GM12878 (cell line): ENCODE measurements at places on chromosomes 12 and 14.

- DNase-seq, result no peak
Observed at GRCh38 chr12:93008044-93008778, 79.1 kb upstream of the EEA1 start.

GRCh38 chr12:103824845-103825244 lies 16.2 kb downstream of the NT5DC3 start:
- no peak for DNase-seq

- DNase-seq, result no peak
Observed at GRCh38 chr14:55386037-55386808, 25.4 kb downstream of the ATG14 start.

- no peak for DNase-seq
Observed at GRCh38 chr12:112349431-112349830, 32.8 kb downstream of the HECTD4 start.

GRCh38 chr12:55041345-55042055 lies 21.7 kb downstream of the NEUROD4 start:
- no peak for DNase-seq

DNA sequence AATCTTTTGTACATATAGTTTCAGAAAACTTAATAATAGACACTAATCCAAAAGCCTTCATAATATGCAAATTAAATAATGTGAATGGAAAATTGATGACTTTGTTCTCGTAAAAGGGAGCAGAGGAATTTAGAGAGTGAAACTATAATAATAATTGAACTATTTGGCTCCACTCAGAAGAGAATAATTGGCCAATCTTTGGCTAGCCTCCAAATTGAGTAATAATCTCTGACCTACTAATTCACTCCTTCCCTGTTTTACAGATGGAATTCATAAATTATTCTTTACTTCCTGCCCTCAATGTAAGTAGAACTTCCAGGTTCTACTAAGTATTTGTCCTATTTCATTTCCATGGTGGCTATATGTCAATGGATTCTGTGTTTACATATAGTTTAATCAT lies 15.8 kb downstream of the TRIM9 start:
- no peak for DNase-seq

DNA sequence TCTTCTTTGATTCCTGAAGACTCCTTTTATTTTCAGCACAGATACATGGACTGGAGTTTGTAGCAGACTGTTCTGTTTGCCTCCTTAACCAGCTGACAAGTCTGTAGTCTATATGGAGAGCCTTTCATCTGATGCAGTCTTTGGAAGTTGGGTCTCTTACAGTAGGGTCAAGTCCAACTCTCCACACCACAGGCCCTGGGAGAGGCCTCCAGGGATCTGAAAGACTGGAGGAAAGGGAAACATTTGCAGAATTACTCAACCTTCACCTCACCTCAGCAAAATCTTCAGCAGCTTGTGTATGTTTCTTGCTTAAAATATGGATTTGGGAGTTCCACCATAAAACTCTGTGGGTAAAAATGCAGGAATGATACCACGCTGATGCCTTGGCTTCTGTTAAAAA lies 188.4 kb downstream of the MSRB3 start:
- DNase-seq, result no peak

DNA sequence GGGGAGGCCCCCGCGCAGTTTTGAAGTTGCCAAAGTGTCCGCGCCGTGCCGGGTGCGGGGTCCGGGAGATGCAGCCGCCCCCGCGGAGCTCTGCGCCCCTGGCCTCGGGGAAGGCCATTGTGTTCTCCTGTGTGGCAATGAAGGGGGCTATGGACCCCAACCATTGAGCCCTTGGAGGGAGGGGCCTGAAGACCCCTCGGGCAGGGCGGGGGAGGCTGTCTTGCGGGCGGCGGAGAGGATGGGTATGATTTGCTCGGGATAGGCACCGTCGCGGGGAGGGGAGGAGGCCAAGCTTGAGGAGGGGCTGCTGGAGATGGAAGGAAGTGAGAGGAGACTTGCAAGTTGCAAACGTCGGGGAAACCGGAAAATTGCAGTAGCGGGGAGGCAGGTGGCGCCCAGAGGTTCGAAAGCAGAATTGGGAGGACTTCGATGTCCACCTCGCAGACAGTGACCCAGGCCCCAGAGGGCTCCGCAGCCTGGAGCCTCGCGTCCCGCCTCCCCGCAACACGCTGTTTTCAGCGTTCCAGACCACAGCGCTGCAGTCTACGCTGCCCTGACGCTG lies 25.4 kb downstream of the BCL11B start:
- DNase-seq, result no peak

- no peak for DNase-seq
Observed at GRCh38 chr12:94458877-94459727, 565 bp downstream of the CEP83 start.

- no peak for DNase-seq
Observed at GRCh38 chr12:23555180-23555824, 394.2 kb downstream of the SOX5 start.

DNA sequence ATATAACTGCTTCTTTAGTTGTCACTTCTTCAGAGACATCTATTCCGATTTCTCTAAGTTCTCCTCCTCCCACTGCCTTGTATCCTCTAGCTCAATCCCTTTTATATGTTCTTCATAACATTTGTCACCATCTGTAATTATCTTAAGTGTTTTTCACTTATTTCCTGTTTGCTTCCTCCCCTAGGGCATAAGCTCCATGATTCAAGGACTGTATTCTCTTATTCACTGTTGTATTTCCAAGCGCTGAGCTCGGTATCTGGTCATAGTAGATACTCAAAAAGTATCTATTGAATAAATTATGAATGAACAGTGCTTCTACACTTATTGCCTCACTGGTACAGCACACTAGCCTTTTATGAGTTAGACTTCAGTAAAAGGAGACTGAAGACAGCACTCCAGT lies 109.0 kb upstream of the TMPO start:
- DNase-seq, result no peak

GRCh38 chr12:103769240-103769945 lies 71.6 kb downstream of the NT5DC3 start:
- no peak for DNase-seq

DNA sequence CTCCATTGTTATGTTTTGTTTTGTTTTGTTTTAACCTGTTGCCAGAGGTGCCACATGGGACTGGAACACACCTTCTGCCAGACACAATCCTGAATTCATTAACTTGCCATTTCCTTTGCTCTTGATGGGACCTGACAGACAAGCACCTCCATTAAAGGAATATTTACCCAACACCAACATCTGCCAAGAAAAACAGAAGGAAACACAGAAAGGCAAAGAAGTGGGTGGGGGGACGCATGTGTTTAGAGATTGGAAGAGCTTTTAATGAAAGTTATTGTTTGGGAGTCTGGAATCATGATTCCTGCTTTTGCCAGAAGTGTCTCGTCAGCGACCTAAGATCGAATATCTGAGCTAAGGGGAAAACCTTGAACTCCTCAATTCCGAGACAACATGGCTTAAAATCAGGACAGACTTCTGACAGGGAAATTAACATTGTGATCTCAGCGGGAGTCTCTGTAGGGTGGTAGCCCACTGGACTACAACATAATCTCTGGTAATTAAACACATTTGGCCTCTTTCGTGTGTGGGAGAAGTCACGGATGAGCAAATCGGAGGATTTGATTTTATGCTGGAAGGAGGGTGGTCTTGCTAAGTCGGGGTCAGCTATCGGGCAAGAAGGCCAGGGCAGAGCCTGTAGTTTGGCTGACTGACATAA lies 210.4 kb upstream of the FAR2 start:
- no peak for DNase-seq

DNA sequence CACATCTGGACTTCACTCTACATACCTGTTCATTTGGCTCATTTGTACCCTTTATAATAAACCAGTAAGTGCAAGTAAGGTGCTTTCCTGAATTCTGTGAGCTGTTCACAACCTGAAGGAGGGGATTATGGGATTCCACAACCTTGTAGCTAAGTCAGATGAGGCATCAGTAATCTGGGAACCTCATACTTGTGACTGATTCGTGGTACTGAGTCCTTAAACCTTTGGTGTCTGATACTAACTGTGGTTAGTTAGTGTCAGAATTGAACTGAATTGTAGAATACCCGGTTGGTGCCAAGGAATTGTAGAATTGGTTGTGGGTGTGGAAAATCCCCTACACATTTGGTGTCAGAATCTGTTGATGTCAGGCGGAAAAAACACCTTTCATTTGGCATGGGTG lies 83.4 kb downstream of the TMX1 start:
- DNase-seq, result peak; percentile 16

DNA sequence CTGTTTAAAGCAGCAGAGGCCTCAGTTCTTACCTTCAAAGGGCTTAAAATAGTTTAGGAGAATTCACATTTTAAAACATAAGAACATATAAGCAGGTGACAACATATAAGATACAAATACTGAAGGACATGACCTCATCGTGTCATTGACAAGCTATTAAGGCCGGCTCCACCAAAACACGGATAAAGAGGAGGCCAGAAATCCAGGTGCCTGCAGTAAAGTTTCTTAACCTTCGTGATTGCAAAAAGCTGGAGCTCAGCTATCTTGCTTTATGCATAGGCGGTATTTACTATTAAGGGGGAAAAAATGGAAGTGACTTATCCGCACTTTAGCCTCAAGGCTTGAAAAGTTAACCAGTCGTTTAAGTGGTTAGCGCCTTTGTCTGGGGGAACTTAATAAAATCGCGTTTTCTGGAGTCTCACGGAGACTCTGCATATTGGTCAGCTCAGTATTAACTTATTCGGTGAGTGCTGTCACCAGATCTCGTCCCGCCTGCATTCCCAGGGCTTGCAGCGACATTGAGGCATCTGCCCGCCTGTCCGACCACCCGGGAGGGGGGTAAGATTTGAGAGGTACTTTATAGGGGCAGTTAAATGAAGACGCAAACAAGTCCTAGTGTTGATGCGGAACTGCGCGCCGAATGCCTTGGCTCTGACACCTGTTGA lies 1.1 kb upstream of the SP1 start:
- DNase-seq, result no peak

DNA sequence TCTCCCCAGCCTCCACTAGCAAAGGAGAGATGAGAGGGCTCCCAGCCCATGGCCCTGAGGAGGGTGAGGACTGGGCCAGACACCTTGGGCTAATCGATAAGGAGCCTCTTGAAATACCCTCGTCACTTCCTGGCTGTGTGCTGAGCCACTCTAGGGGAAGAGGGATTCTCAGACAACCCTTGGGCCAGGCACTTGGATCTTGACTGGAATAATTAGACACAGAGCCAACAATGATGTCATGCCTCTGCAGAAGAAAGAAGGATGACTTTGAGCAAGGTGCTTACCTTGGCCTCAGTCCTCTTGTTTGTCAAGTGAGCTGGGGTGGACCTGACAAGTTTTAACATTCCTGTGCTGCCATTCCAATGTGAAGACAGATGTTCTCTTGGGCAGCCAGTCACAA lies 83.1 kb downstream of the LRRC74A start:
- DNase-seq, result no peak

GRCh38 chr12:13780453-13780852 lies 200.9 kb downstream of the GRIN2B start:
- DNase-seq, result no peak

- no peak for DNase-seq
Observed at GRCh38 chr12:81992461-81992860, 233.3 kb upstream of the PPFIA2 start.

DNA sequence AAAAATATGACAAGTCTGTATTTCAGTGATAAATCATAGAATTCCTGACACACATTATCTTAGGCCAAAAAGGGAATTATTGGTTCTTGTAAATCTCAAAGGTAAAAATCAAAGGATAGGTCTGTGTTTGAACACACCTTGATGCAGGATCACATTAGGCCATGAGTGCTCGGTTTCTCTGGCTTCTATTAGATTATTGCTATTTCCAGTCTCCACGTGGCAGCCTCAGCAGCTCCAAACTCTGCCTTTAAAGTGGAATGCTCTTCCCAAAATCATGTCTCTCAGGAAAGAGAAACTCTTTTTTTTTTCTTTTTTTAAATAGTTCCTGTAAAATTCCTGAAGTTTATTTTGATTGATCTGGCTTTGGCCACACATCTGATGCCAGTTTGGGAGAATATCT lies 105.6 kb upstream of the FRMD6 start:
- no peak for DNase-seq

DNA sequence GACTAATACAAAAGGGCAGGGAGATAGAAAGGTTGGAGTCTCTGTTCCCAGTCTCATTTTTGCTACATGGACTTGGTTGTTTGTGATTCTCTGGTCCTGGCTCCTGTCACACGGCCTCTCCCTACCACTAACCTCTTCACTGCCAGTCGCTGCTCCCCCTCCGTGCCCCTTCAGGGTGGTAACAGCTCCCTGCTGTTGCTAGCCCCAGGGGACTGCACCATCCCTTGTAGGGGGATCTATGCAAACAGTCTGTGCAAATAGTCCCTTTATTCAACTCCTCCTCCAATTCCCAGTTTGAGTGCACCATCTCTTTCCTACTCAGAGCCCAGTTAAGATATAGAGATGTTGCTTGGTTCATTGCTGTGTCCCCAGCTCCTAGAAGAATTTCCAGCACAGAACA lies 51.1 kb downstream of the CCDC60 start:
- DNase-seq, result no peak
